ENCODE measurements at places on chromosomes 16 and 17. TPM values are rescaled to one million over a fixed set of nuclear protein-coding genes. Genes with fewer than 3 reads are reported as not detected.

The CD300LG gene
- total RNA-seq: 4.0 TPM

GRCh38 chr16:49454426-49455180 lies 81.0 kb downstream of the C16orf78 start:
- no peak overlapping the region for H3K4me3 ChIP-seq
- H3K36me3 ChIP-seq: no peaks in the 10 kb centered on the region
- H3K27me3 ChIP-seq: no peaks in the 10 kb centered on the region
- H3K27ac ChIP-seq: no peak overlapping the region
- no peaks in the 10 kb centered on the region for H3K4me1 ChIP-seq

The NEUROD2 gene
- not detected for total RNA-seq

DNA sequence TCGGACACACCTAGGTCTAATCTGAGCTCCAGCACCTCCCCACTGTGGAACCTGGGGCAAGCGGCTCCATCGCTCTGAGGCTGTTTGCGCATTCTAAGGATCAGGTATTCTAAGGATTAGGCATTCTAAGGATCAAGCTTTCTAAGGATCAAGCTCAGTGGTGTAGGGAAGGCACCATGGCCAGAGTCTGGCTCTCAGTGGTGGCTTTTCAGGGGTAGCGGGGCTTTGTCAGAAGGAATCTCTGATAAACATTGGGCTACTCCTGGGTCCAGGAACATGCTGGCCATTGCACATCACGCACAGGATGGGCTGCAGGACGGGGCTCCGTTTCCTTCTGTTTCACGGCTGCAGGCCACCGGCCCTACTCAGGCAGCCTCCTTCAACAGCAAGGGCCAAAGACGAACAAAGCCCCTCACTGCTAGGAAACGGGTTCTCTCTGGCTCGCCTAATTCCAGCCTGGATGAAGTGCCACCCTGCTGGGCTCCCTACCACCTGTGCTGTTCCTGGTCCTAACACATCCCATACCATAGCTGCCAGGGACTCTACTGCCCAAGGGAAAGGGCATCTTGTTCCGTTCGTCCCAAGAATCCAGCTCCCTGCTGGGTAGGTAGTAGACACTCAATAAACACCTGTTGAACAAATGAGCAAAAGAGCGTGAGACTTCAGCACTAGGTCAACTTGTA lies 5.5 kb downstream of the C1QTNF1 start:
- DNase-seq: no peak
- no peaks in the 10 kb centered on the region for H3K36me3 ChIP-seq
- peaks cover 51% of the 10 kb centered on the region for H3K4me1 ChIP-seq
- peak overlapping the region; percentile 41 for H3K27ac ChIP-seq
- no peak overlapping the region for H3K4me3 ChIP-seq
- H3K27me3 ChIP-seq: peaks cover 5% of the 10 kb centered on the region

- DNase-seq: peak; percentile 34
- peak within 1 kb of the TSS; percentile 69 for H3K27ac ChIP-seq
- H3K27me3 ChIP-seq: no peaks in the 10 kb centered on the region
- H3K4me3 ChIP-seq: peak within 1 kb of the TSS; percentile 31
- no peaks in the 10 kb centered on the region for H3K4me1 ChIP-seq
These were observed at the start of gene XAF1 for GRCh38 chr17:6755731-6756184. XAF1 (plus strand) TSS chr17:6756046; CDS start chr17:6756079, 33 bp downstream.

The BCKDK gene
- total RNA-seq: 46.9 TPM

Measured in tibial nerve (tissue), 4 donors.